Bronchus fibroblast of lung (primary cell): ENCODE measurements at places on chromosomes 13 and 19. TPM values are rescaled to one million over a fixed set of nuclear protein-coding genes. Genes with fewer than 3 reads are reported as not detected.

The KIR2DL4 gene
- total RNA-seq, result not detected in 2 replicates

The CRLF1 gene
- 0.74 and 1.3 TPM in 2 replicates for total RNA-seq

The CYP2S1 gene
- total RNA-seq, result 1.3 and 4.5 TPM in 2 replicates

The SSBP4 gene
- total RNA-seq, result 128 and 131 TPM in 2 replicates

The DKKL1 gene
- 1.3 and 2.2 TPM in 2 replicates for total RNA-seq

The ZNF230 gene
- 1.2 and 2.2 TPM in 2 replicates for total RNA-seq

The DIRAS1 gene
- 0.34 and 0.59 TPM in 2 replicates for total RNA-seq

The S1PR5 gene
- not detected in 2 replicates for total RNA-seq

The ICAM4 gene
- total RNA-seq, result 3.9 and 4.6 TPM in 2 replicates

The JSRP1 gene
- total RNA-seq, result 0.15 TPM in 1 of 2 replicates, not detected in the other

The NCR1 gene
- total RNA-seq, result not detected in 2 replicates

The CCNE1 gene
- total RNA-seq, result 5.4 and 7.1 TPM in 2 replicates

The RNF113B gene
- total RNA-seq, result not detected in 2 replicates

The TTYH1 gene
- not detected in 2 replicates for total RNA-seq

The SKA3 gene
- 19.3 and 22.7 TPM in 2 replicates for total RNA-seq

The MYBPC2 gene
- total RNA-seq, result not detected in 2 replicates

The BABAM1 gene
- total RNA-seq, result 114 and 121 TPM in 2 replicates

The S1PR2 gene
- total RNA-seq, result 14.1 and 14.8 TPM in 2 replicates

The ATP4B gene
- not detected in 2 replicates for total RNA-seq

The CLEC17A gene
- not detected in 2 replicates for total RNA-seq

The PRMT1 gene
- total RNA-seq, result 389 and 416 TPM in 2 replicates

The HRC gene
- not detected in 2 replicates for total RNA-seq

The GALP gene
- total RNA-seq, result not detected in 2 replicates

The CYP4F3 gene
- not detected in 2 replicates for total RNA-seq

The SCGB2B2 gene
- total RNA-seq, result 0.74 TPM in 1 of 2 replicates, not detected in the other

The LILRB2 gene
- total RNA-seq, result not detected in 2 replicates

The AMH gene
- total RNA-seq, result 0.67 TPM in 1 of 2 replicates, not detected in the other

The KLK7 gene
- not detected in 2 replicates for total RNA-seq

The USHBP1 gene
- total RNA-seq, result not detected in 2 replicates

The KLHL1 gene
- total RNA-seq, result not detected in 2 replicates

The SPRED3 gene
- 0.84 and 1.5 TPM in 2 replicates for total RNA-seq

The C1QTNF9B gene
- 0.74 TPM in 1 of 2 replicates, not detected in the other for total RNA-seq

The TEX29 gene
- not detected in 2 replicates for total RNA-seq

The PGLYRP1 gene
- not detected in 2 replicates for total RNA-seq

The SCN1B gene
- 4.0 and 4.3 TPM in 2 replicates for total RNA-seq

The CATSPERD gene
- total RNA-seq, result not detected in 2 replicates

The EID2B gene
- total RNA-seq, result 3.4 and 3.9 TPM in 2 replicates

The IZUMO4 gene
- 1.0 TPM in 2 replicates for total RNA-seq
